Thyroid gland (tissue), 4 donors: ENCODE measurements at places on chromosomes 6 and 20. TPM values are rescaled to one million over a fixed set of nuclear protein-coding genes. Genes with fewer than 3 reads are reported as not detected.

DNA sequence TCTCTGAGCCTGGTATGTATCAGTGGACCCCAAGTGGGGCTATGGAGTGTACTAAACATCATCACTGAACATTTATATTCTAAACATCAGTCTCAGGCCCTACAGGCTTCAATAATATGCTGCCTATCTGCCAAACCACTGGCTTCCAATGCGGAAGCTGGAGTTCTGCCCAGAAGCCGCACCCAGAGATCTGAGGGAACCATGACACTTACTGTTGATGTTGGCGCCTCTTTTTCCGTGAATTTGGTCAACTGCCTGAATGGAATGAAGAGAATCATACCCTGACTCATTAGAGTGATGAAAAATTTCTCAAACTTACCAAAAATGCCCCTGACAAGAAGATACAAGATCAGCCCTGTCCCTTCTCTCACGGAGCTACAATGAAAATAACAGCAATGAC is 66.2 kb downstream of the SLC22A23 start:
- H3K4me1 ChIP-seq: peaks cover 46% of the 10 kb centered on the region
- no peaks in the 10 kb centered on the region for H3K36me3 ChIP-seq
- H3K4me3 ChIP-seq: no peak overlapping the region
- peak; percentile 42 for DNase-seq

DNA sequence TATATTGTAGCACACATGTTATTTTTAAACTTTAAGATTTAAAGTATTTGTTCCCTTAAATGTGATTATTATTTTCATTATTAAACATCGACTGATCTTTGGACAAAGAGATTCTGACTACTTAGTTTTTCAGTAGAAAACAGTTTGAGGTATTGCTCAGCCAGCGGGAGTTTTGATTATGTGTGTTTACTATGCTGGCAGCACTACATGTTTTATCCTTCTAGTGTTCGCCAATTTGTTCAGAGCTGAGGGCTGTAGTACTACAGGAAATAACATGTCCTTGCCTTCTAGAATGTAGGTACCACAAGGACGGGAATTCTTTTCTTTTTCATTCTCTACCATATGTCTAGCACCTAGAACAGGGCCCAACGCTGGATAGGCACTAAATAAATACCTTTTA is 11.1 kb upstream of the LCA5 start:
- H3K4me1 ChIP-seq: peaks cover 16% of the 10 kb centered on the region
- no peaks in the 10 kb centered on the region for H3K27me3 ChIP-seq
- no peak for DNase-seq
- no peak overlapping the region for H3K27ac ChIP-seq
- H3K4me3 ChIP-seq: no peak overlapping the region

- no peaks in the 10 kb centered on the region for H3K27me3 ChIP-seq
- H3K27ac ChIP-seq: no peak overlapping the region
- no peaks in the 10 kb centered on the region for H3K36me3 ChIP-seq
- DNase-seq: no peak
- no peaks in the 10 kb centered on the region for H3K4me1 ChIP-seq
- no peak overlapping the region for H3K4me3 ChIP-seq
Measured at GRCh38 chr20:3559231-3559630, 88.4 kb downstream of the ATRN start.

- H3K4me1 ChIP-seq: peaks cover 9% of the 10 kb centered on the region
- no peaks in the 10 kb centered on the region for H3K36me3 ChIP-seq
- no peak overlapping the region for H3K27ac ChIP-seq
- H3K27me3 ChIP-seq: no peaks in the 10 kb centered on the region
- no peak for DNase-seq
Measured at GRCh38 chr6:40504274-40504673, 82.9 kb downstream of the LRFN2 start.

GRCh38 chr6:51323056-51323455 is 504.4 kb downstream of the TFAP2B start:
- DNase-seq: no peak
- H3K27me3 ChIP-seq: no peaks in the 10 kb centered on the region
- no peaks in the 10 kb centered on the region for H3K4me1 ChIP-seq
- no peaks in the 10 kb centered on the region for H3K36me3 ChIP-seq

- no peaks in the 10 kb centered on the region for H3K27me3 ChIP-seq
Measured at GRCh38 chr20:23116311-23117089, 30.4 kb upstream of the CD93 start.

- no peaks in the 10 kb centered on the region for H3K27me3 ChIP-seq
- no peak overlapping the region for H3K4me3 ChIP-seq
- H3K27ac ChIP-seq: no peak overlapping the region
- DNase-seq: no peak
Measured at GRCh38 chr20:60961551-60961950, 290.5 kb upstream of the CDH4 start.

DNA sequence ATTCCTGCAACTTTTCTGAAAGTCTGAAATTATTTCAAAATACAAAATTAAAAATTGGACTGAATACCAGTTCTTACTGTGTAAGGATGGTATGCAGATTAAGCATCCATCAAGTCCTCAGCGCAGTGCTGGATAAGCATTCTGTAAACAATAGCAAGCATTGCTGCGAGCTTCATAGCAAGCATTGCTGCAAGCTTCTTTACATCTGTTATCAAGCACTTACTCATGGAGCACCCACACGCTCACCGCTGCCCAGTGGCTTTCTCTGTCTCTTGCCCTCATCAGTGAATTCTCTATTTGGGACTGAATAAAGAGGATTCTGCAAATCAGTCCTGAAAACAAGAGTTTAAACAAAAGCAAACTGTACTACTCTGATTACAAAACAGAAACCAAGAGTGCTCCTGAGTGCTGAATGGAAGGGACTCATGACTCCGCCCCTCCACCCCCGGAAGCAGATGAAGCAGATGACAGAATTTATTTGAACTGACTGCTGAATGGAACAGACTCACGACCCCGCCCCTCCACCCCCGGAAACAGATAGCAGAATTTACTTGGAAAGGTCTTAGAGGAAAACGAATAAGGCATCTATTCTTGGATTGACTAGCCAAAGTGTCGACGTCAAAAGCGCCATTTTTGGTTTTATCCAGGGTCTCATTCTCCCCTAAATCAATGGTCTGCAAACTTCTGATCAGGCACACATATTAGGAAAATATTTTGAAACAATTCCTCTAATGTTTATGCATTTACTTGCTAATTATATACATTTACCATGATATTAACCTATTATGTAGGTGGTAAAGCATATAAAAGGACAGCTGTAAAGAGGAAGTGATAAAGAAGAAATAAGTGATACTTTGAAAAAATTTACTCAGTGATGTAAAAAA is 22.1 kb upstream of the EYA2 start:
- no peak for DNase-seq
- H3K27ac ChIP-seq: no peak overlapping the region
- no peaks in the 10 kb centered on the region for H3K27me3 ChIP-seq
- H3K36me3 ChIP-seq: no peaks in the 10 kb centered on the region

- DNase-seq: no peak
- H3K4me3 ChIP-seq: no peak overlapping the region
- no peak overlapping the region for H3K27ac ChIP-seq
- H3K36me3 ChIP-seq: no peaks in the 10 kb centered on the region
- H3K4me1 ChIP-seq: no peaks in the 10 kb centered on the region
Measured at GRCh38 chr6:170159022-170159965, 131.6 kb downstream of the DLL1 start.

- H3K4me1 ChIP-seq: no peaks in the 10 kb centered on the region
- no peaks in the 10 kb centered on the region for H3K27me3 ChIP-seq
- no peak overlapping the region for H3K4me3 ChIP-seq
- H3K27ac ChIP-seq: no peak overlapping the region
- no peaks in the 10 kb centered on the region for H3K36me3 ChIP-seq
Measured at GRCh38 chr20:8930726-8931125, 138.2 kb upstream of the PLCB4 start.

GRCh38 chr6:43935921-43936439 is 166.0 kb downstream of the VEGFA start:
- H3K36me3 ChIP-seq: no peaks in the 10 kb centered on the region
- H3K27me3 ChIP-seq: no peaks in the 10 kb centered on the region
- peaks cover 27% of the 10 kb centered on the region for H3K4me1 ChIP-seq
- DNase-seq: no peak

GRCh38 chr20:46575937-46576461 is 25.5 kb upstream of the OCSTAMP start:
- no peak overlapping the region for H3K27ac ChIP-seq
- H3K4me3 ChIP-seq: no peak overlapping the region

- no peak overlapping the region for H3K4me3 ChIP-seq
- no peaks in the 10 kb centered on the region for H3K27me3 ChIP-seq
- H3K27ac ChIP-seq: no peak overlapping the region
- no peaks in the 10 kb centered on the region for H3K4me1 ChIP-seq
- no peak for DNase-seq
Measured at GRCh38 chr6:117079951-117080350, 185.4 kb upstream of the VGLL2 start.

DNA sequence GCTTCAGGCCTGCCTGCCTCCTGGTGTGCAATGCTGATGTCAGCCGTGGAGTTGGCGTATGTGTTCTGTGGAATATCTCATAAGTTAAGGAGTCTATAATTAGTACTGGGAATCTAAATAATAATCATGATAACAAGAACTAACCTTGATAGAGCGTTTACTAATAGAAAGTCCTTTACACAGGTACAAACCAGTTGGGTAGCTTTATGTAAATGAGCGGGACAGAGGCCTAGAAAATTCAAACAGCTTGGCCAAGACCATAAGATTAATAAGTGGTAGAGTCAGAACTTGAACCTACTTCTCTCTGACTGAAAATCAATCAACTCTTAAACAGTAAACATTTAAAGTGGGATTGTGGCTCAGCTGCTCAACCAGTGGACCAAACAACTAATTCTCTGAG is 570.9 kb upstream of the AGPAT4 start:
- no peak for DNase-seq
- H3K4me1 ChIP-seq: no peaks in the 10 kb centered on the region
- no peak overlapping the region for H3K27ac ChIP-seq
- H3K4me3 ChIP-seq: no peak overlapping the region
- H3K27me3 ChIP-seq: no peaks in the 10 kb centered on the region
- H3K36me3 ChIP-seq: no peaks in the 10 kb centered on the region

GRCh38 chr20:58017231-58017969 is 211.1 kb downstream of the ANKRD60 start:
- H3K36me3 ChIP-seq: no peaks in the 10 kb centered on the region
- H3K4me1 ChIP-seq: no peaks in the 10 kb centered on the region
- H3K27ac ChIP-seq: no peak overlapping the region
- no peak for DNase-seq

GRCh38 chr20:2740702-2741101 is 48.1 kb downstream of the EBF4 start:
- H3K27ac ChIP-seq: no peak overlapping the region
- H3K36me3 ChIP-seq: no peaks in the 10 kb centered on the region
- H3K27me3 ChIP-seq: no peaks in the 10 kb centered on the region
- no peak for DNase-seq
- no peak overlapping the region for H3K4me3 ChIP-seq

- no peak for DNase-seq
- peaks cover 8% of the 10 kb centered on the region for H3K4me1 ChIP-seq
- H3K36me3 ChIP-seq: no peaks in the 10 kb centered on the region
- peak overlapping the region; percentile 19 for H3K4me3 ChIP-seq
Measured at GRCh38 chr20:36306553-36307411, 643 bp downstream of the DLGAP4 start.

DNA sequence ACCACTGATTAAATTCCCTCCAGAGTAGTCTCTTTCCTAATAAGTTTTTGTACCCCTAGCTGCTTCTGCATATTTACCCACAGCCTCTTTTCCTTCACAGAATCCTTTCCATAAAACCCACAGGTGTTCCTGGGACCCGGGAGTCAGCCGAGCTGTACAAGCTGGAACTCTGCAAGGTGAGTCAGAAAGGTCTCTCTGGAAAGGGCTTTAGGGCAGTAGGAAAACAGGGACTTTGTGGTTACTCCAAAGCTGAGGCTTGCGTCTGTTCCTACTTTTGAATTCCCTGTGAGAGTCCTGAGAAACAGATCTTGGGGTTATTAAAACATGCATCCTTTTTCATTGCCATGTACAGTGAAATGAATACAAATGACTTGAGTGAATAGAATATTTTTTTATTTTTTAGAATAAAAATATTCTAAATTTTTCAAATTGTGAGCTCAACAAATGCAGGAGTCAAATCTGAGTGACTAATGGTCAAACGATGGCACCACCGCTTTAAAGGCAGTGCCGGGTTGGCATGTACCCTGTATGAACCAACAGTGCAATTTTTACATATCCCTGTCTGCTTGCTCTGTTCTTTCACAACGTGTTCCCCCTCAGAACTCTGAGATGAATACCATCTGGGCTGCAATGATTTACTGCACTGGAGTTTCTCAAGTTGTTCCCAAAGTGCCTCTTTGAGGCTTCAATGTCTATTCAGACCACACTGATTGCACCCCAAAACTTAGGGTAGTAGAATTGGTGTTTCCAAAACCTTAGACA is 78.4 kb downstream of the GFRAL start:
- no peaks in the 10 kb centered on the region for H3K4me1 ChIP-seq
- no peak overlapping the region for H3K27ac ChIP-seq
- no peak overlapping the region for H3K4me3 ChIP-seq
- no peaks in the 10 kb centered on the region for H3K36me3 ChIP-seq
- no peaks in the 10 kb centered on the region for H3K27me3 ChIP-seq
- DNase-seq: no peak

SRC gene
- 23.7 TPM for total RNA-seq

DEFB124 gene
- not detected for total RNA-seq

PHACTR3 gene
- total RNA-seq: not detected

SOD2 gene
- total RNA-seq: 371 TPM

TSPO2 gene
- total RNA-seq: not detected

RFX6 gene
- not detected for total RNA-seq

TXNDC5 gene
- 113 TPM for total RNA-seq

IMPG1 gene
- total RNA-seq: not detected

MUC21 gene
- not detected for total RNA-seq
